ENCODE measurements at places on chromosomes 3 and 15. TPM values are rescaled to one million over a fixed set of nuclear protein-coding genes. Genes with fewer than 3 reads are reported as not detected.

DNA sequence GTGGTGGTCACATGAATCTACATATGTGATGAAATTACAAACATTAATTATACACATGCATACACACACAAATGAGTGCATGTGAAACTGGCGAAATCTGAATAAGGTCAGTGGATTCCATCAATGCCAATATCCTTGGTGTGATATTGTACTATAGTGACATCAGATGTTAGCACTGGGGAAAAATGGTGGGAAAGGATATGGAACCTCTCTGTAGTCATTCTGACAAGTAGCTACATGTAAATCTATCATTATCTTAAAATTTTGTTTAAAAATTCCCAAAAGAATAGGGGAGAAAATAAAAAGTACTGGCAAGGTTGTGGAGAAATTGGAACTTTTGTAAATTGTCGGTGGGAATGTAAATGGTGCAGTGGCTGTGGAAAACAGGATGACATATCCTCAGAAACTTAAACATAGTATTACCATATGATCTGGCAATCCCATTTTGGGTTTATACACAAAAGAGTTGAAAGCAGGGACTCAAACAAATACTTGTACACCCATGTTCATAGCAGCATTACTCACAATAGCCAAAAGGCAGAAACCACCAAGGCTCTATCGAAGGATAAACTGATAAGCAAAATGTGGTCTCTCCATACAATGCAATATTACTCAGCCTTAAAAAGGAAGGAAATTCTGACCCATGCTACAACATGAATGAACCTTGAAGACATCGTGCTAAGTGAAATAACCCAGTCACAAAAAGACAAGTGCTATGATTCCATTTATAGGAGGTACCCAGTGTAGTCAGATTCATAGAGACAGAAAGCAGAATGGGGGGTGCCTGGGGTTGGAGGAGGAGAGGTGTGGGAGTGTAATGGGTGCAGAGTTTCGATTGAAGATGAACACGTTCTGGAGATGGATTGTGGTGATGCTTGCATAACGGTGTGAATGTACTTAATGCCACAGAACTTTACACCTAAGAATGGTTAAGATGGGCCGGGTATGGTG lies 25.3 kb upstream of the HRH1 start:
- no peak overlapping the region for H3K27ac ChIP-seq
- no peak overlapping the region for H3K4me3 ChIP-seq
- DNase-seq = no peak
- H3K4me1 ChIP-seq = peaks cover 3% of the 10 kb centered on the region
- H3K36me3 ChIP-seq = no peaks in the 10 kb centered on the region
- H3K27me3 ChIP-seq = peaks cover 5% of the 10 kb centered on the region

- H3K4me1 ChIP-seq = no peaks in the 10 kb centered on the region
- H3K27me3 ChIP-seq = peaks cover 72% of the 10 kb centered on the region
- no peaks in the 10 kb centered on the region for H3K36me3 ChIP-seq
- H3K27ac ChIP-seq = no peak overlapping the region
These were observed 1.5 kb downstream of the SLC6A11 start for GRCh38 chr3:10817506-10817905.

- DNase-seq = no peak
- H3K36me3 ChIP-seq = peaks cover 8% of the 10 kb centered on the region
- H3K4me3 ChIP-seq = no peak overlapping the region
These were observed 259.7 kb downstream of the EPHA3 start for GRCh38 chr3:89367166-89367565.

GRCh38 chr3:71465371-71466036 lies 118.0 kb downstream of the FOXP1 start:
- peaks cover 19% of the 10 kb centered on the region for H3K4me1 ChIP-seq
- H3K36me3 ChIP-seq = peaks cover 4% of the 10 kb centered on the region
- no peaks in the 10 kb centered on the region for H3K27me3 ChIP-seq
- no peak overlapping the region for H3K27ac ChIP-seq

- DNase-seq = peak; percentile 18
- no peaks in the 10 kb centered on the region for H3K36me3 ChIP-seq
These were observed 23.5 kb downstream of the DRD3 start for GRCh38 chr3:114155370-114155821.

- H3K36me3 ChIP-seq = no peaks in the 10 kb centered on the region
- H3K4me3 ChIP-seq = no peak overlapping the region
- no peaks in the 10 kb centered on the region for H3K27me3 ChIP-seq
- H3K4me1 ChIP-seq = peaks cover 8% of the 10 kb centered on the region
- H3K27ac ChIP-seq = no peak overlapping the region
These were observed 40.6 kb downstream of the WNT7A start for GRCh38 chr3:13839253-13839652.

GRCh38 chr3:37315669-37316068 lies 141.3 kb upstream of the LRRFIP2 start:
- H3K36me3 ChIP-seq = peaks cover 5% of the 10 kb centered on the region
- H3K4me1 ChIP-seq = no peaks in the 10 kb centered on the region
- no peak overlapping the region for H3K27ac ChIP-seq

- no peak for DNase-seq
- peaks cover 23% of the 10 kb centered on the region for H3K4me1 ChIP-seq
- H3K27me3 ChIP-seq = peaks cover 10% of the 10 kb centered on the region
- no peak overlapping the region for H3K27ac ChIP-seq
- H3K4me3 ChIP-seq = no peak overlapping the region
These were observed 4.5 kb downstream of the THBS1 start for GRCh38 chr15:39585389-39585841.

- H3K4me1 ChIP-seq = no peaks in the 10 kb centered on the region
- no peak for DNase-seq
- no peak overlapping the region for H3K4me3 ChIP-seq
These were observed 394.1 kb downstream of the SOX2 start for GRCh38 chr3:182105875-182106274.

DNA sequence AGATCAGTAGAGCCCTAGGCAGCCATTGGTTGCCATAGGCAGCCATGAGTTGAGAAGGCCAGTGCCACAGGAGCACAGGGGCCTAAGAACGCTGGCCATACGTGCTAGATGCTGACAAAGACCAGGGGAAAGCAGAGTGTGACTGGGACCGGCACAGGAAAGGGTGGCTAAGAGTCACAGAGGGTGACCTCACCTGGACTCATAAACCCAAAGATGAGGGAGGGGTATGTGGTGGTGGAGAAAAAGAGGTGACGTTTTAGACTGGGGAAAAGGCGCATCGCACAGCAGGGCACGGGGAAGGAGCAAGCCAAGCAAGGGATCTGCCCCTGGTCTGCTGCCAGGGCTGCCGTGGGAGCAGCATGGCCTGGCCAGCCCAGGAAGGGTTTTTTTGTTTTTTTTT lies 122.5 kb downstream of the VGLL4 start:
- H3K36me3 ChIP-seq = peaks cover 5% of the 10 kb centered on the region
- H3K27ac ChIP-seq = peak overlapping the region; percentile 59
- H3K4me3 ChIP-seq = peak overlapping the region; percentile 5
- no peaks in the 10 kb centered on the region for H3K27me3 ChIP-seq
- no peak for DNase-seq
- peaks cover 26% of the 10 kb centered on the region for H3K4me1 ChIP-seq

DNA sequence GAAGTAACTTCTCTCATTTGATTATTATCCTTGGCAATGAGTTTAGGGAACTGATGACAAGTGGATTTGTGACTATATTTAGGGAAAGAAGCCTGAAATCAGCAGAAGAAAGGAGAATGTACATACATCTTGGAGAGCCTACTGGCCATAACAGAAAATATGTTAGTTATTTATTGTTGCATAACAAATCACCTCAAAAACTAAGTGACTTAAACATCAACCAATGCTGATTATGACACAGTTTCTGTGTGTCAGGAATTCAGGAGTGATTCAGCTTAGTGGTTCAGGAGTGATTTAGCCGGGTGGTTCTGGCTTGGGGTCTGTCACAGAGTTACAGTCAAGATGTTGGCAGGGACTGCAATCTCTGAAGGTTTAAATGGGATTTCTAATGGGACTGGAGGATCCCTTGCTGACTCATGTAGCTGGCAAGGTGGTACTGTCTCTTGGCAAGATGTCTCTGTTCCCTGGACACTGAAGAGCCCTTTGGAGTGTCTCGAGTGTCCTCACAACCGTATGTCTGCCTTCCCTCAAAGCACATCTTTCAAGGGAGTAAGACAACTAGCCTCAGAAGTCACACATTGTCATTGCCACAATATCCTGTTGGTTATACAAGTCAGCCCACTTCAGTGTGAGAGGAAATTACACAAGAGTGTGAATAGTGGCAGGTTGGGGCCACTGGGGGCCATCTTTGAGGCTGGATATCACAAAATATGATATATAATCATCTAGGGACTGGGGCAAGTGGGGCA lies 248.9 kb downstream of the SV2B start:
- H3K4me1 ChIP-seq = no peaks in the 10 kb centered on the region
- no peak for DNase-seq
- no peak overlapping the region for H3K27ac ChIP-seq
- H3K36me3 ChIP-seq = no peaks in the 10 kb centered on the region

CKMT1B gene
- 1.9 TPM for total RNA-seq

HEG1 gene
- total RNA-seq = 33.8 TPM

ALPK3 gene
- 4.4 TPM for total RNA-seq

SLC9C1 gene
- total RNA-seq = 0.55 TPM

TRAT1 gene
- not detected for total RNA-seq

CLDN16 gene
- total RNA-seq = not detected

TNNC1 gene
- 0.45 TPM for total RNA-seq

All from neural crest cell (in vitro differentiated cells).